Dermis microvascular lymphatic vessel endothelial cell (primary cell): ENCODE measurements at places on chromosomes 3 and 15. TPM values are rescaled to one million over a fixed set of nuclear protein-coding genes. Genes with fewer than 3 reads are reported as not detected.

- DNase-seq, result no peak
These were observed 13.1 kb upstream of the UBP1 start for GRCh38 chr3:33453331-33453761.

The GOLGA8J gene
- not detected in 2 replicates for total RNA-seq

DNA sequence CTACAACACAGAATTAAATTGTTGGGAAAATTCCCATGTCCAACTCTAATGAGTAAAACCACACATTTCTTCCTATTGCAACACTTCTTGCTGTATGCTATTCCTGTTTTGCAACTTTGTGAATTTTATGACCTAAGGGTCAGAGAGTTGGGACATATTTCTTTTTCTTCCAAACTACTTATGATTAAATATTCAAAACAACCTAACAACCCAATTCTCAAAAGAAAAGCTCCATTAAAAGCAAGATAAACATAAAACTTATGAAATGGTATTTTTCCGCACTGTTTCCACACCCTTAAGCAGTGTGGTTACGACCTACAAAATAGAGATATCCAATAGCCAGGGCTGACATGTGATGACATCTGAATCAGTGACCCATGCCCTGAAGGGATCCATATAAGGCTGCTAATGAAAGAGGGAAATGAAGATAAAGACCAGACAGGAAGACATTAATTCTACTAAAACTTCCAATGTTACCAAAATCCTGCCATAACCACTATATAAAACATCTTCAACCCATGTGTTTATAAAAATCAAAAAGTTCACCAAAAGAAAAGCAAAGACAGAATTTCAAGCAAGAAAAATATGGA, 45.6 kb downstream of the DMXL2 start:
- peak; percentile 25 for DNase-seq

The CDC25A gene
- total RNA-seq, result 8.6 and 9.1 TPM in 2 replicates

The CCR9 gene
- total RNA-seq, result not detected in 2 replicates

- DNase-seq, result no peak
These were observed 311.6 kb downstream of the EPHA6 start for GRCh38 chr3:97125902-97126499.

DNA sequence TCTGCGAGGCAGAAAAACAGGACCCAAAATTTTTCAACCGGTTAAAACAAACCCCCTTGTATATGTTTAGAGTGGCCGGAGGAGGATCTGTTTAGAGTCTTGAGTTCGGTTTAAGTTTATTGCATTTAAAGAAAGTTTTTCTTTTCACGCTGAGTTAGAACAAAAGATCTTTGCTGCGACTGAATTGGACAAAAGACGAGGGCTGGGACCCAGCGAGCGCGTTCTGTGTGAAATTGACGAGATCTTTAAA, 9.8 kb downstream of the NR2F2 start:
- DNase-seq, result no peak

GRCh38 chr3:97871186-97871585, 49.4 kb downstream of the CRYBG3 start:
- DNase-seq, result no peak

- no peak for DNase-seq
These were observed 1.0 kb upstream of the MGA start for GRCh38 chr15:41659190-41659589.

- peak; percentile 98 for DNase-seq
These were observed 78.7 kb downstream of the ZNF385D start for GRCh38 chr3:21672303-21672702.

The ARPIN gene
- 10.7 and 11.4 TPM in 2 replicates for total RNA-seq

DNA sequence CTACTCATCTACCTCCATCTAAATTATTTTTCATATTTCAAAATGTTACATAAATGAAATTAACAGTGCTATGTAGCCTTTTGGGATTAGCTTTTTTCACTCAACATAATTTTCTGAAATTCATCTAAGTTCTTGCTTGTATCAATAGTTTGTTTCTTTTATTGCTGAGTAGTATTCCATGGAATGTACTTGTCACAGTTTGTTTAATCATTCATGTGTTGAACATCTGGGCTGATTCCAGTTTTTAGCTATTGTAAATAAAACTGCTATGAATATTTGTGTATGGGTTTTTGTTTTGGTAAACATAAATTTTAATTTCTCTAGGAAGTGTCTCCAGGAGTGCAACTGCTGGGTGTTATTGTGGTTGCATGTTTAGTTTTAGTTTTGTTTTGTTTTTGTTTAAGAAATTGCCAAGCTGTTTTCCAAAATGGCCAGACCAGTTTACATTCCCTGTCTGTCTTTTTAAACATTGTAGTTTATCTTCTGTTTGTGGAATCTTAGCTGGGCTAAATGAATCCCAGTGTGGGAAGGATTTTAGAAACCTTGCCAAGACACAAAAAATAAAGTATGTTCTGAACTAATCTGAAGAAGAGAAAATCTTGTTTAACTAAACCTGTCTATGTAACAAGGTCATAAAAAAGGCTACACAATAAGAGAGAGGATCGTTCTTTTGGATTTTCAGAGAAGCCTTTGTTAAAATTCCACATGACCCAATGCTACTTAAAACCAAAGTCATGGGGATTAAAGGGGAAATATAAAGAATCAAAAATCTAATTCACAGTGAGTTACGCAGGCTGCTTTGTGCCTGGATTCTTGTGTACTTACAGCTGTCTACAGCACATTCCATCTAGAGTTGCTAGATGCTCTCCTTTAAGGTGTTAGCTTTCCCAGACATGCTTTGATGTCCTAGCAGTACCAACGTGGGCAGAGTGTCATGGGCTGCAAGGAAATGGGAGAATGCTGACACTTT, 129.2 kb upstream of the SUCLG2 start:
- DNase-seq, result no peak

DNA sequence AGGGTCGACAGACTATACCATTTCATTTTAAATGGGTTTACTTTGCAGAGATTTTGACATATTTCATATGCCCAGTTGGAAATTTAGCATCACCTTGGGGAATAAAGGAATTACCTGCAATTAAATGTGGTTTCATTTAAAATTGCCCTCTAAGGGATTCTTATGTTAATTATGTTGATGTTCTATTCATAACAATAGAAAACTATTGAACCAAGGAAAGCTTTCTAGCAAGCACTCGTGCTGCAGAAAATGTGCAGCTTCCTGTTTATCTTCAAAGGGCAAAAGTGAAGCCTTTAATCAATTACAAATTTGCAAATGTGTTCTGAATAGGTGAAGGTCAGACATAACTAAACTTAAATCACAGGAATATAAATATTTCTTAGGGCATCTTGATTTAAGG, 352.1 kb downstream of the CHST2 start:
- no peak for DNase-seq

The SMAD6 gene
- 7.1 and 7.5 TPM in 2 replicates for total RNA-seq

The TMC3 gene
- not detected in 2 replicates for total RNA-seq

The SRPRB gene
- total RNA-seq, result 49.8 and 60.3 TPM in 2 replicates

The LCTL gene
- total RNA-seq, result not detected in 2 replicates

The FGD5 gene
- 86.3 and 122 TPM in 2 replicates for total RNA-seq

The GHRL gene
- total RNA-seq, result 0.39 and 0.51 TPM in 2 replicates

GRCh38 chr3:12663401-12663935, 449 bp downstream of the RAF1 start:
- DNase-seq, result peak; percentile 64

DNA sequence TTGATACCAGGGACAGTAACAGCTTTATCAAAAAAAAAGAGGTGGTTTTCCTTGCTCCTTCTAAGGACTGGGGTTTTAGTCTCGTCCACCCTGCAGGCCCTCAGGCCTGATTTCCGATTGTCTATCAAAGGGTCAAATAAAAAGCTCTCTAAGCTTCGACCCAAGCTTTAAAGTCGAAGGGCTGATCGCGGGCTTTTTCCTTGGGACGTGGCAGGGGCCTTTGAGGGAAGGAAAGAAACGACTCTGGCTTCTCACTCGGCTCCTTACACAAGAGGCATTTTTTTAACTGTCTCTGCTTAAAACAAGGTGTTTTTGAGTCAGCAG, 354 bp upstream of the KLHL24 start:
- no peak for DNase-seq

- no peak for DNase-seq
These were observed 30.5 kb downstream of the CA12 start for GRCh38 chr15:63351170-63351569.

The HDC gene
- not detected in 2 replicates for total RNA-seq

DNA sequence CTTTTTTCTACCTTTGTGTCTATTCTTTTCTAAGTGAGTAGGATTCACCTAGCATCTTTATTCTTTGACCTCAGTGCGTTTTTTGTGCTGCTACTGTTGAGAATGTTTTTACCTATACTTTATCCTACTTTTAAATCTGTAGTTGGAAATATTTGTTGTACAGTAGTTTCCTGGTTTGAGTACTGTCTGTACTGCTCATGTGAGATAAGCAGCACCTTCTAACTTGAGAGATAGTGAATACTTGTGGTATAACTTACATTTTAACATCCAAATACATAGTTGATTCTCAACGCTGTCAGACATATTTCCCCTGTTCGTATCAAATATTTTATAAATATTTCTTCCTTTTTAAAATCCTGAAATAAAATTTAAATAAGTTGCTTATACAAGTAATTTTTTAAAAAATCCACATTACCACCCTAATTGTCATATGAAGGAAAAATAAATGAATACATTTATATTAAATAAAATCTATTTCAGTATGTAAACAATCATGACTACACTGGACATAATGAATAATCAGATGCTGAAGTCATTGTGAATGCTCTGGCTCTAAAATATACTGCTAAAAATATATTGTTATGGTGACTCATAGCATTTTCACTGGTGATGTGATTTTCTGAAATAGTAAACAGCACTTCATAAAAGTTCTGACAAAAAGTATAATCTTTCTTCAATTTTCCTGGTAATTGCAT, 17.4 kb downstream of the ATP11B start:
- peak; percentile 43 for DNase-seq

- no peak for DNase-seq
These were observed 14.7 kb upstream of the SYN2 start for GRCh38 chr3:11989383-11990038.

The ITIH4 gene
- total RNA-seq, result 0.39 and 1.0 TPM in 2 replicates

GRCh38 chr3:155648013-155648591, 96.8 kb downstream of the PLCH1 start:
- no peak for DNase-seq

The SPATA12 gene
- total RNA-seq, result 0.25 and 0.39 TPM in 2 replicates

GRCh38 chr3:41111011-41111410, 88.3 kb upstream of the CTNNB1 start:
- no peak for DNase-seq

DNA sequence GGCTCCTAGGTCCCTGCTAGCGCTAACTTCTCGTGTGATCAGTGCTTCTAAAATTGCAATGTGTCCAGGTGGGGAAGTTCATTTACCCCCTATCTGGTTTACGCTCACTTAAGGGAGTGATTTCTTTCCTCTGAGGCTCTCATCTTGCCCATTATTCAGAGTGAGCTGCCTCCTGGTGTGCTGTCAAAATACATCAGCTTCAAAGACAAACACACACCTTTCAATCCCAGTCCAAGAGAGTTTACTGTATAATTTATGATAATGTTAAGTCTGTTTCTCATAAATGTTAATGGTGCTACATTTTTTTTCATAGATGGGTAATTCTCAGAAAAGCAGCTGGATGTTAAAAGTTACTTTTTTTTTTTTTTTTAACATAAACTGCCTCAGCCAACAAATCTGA, 112.3 kb downstream of the RORA start:
- no peak for DNase-seq

GRCh38 chr3:78994174-78995027, 773.4 kb downstream of the ROBO1 start:
- DNase-seq, result no peak
